ENCODE measurements at places on chromosomes 2 and 18. TPM values are rescaled to one million over a fixed set of nuclear protein-coding genes. Genes with fewer than 3 reads are reported as not detected.

DNA sequence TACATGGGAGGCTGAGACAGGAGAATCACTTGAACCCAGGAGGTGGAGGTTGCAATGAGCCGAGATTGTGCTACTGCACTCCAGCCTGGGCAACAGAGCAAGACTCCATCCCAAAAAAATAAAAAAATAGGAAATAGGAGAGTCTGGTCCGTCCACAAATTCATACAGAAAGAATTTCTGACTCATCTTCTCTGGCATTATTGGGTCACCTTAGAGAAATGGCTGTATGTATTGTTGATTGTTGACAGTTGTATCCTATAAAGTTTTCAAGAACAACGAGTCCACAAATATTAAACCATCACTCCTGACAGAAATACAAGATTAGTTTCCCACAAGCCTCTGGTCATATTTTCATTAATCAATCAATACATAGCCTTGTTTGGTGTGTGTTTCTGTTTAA lies 20.4 kb downstream of the RBM43 start:
- H3K27ac ChIP-seq, result no peak overlapping the region
- H3K36me3 ChIP-seq, result no peaks in the 10 kb centered on the region
- H3K27me3 ChIP-seq, result no peaks in the 10 kb centered on the region
- no peak overlapping the region for H3K4me3 ChIP-seq
- no peaks in the 10 kb centered on the region for H3K4me1 ChIP-seq
- no peak for DNase-seq

AFF3 gene
- 15.7 TPM for total RNA-seq

DNA sequence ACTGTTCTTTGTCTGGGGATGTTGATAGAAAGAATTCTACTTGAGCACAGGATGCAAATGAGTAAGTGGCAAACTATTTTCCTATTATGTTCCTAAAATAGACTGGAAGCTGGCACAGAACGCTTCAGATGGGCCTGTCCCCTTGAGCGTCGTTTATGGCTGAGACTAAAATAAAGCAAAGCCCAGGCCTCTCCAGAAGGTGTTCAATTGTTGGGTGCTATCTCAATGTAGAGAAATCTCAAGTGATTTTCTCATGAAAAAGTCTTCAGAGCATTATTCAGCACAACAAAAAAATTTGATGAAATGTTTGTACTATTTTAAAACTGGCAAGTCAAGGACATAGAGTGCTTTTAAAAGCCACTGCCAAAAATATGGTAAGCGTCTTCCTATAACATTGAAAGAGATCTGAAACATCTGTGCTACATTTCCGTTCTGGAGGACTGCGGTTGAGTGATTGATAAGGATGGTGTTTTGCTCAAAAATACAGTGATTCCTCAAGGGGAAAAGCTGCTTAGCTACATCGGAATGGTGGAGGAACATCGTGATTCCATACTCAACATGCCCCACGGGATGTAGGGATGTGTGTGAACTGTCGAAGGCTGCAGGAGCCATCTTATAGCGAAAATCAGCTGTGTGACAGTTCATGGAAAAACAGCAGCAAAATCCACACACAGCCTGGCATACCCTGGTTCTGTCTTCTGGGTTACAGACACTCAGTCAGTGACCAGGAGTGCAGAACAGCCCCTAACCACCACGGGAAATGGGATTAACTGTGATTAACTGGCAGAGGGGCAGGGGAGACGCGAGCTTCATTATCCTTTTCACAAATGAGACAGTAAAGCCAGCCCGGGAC lies 10.4 kb upstream of the LRRFIP1 start:
- H3K36me3 ChIP-seq, result no peaks in the 10 kb centered on the region
- DNase-seq, result no peak
- H3K27ac ChIP-seq, result peak overlapping the region; percentile 87
- no peaks in the 10 kb centered on the region for H3K27me3 ChIP-seq
- no peak overlapping the region for H3K4me3 ChIP-seq

- peaks cover 2% of the 10 kb centered on the region for H3K4me1 ChIP-seq
- H3K4me3 ChIP-seq, result peak overlapping the region; percentile 72
- peak; percentile 81 for DNase-seq
- no peaks in the 10 kb centered on the region for H3K36me3 ChIP-seq
- peak overlapping the region; percentile 92 for H3K27ac ChIP-seq
These were observed 423 bp upstream of the TTC27 start for GRCh38 chr2:32627441-32627813.

THSD7B gene
- total RNA-seq, result 1.8 TPM

DNA sequence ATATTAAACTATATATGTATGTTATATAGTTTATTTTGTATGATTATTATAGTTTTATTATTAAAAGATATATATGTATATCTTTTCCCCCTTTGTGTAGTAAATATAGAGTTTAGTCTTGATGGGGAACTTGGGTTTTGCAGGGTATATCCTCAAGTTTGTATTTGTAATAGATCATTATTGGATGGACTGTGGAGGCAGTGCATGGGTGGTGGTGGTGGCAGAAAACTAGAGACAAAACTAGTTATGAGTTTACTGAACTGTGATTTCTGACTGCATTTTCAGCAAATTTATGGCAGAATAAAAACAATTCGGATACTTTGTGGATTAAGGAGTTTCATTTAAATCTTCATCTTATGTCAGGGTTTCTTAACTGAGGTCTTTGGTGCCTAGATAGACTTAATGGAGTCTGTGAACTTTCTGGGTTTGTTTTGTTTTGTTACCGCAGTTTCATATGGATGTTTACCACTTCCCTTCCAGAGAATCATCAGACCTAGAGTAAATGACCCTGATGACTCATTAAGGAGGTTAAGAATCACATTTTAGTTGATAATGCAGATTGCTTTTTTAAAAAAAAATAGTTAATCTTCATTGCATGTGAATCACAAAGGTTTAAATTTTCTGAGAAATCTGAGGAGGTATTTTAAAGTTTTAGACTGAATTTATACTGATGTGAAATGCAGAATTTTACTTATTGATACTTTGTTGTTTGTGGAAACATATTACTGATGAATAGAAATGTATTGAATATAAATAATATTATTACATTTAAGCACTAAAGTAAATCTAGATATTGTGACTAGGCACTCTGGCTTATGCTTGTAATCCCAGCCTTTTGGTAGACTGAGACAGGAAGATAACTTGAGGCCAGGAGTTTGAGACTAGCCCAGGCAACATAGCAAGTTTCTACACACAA lies 14.5 kb downstream of the EPC2 start:
- no peak overlapping the region for H3K4me3 ChIP-seq
- no peak for DNase-seq
- H3K27ac ChIP-seq, result no peak overlapping the region
- peaks cover 3% of the 10 kb centered on the region for H3K4me1 ChIP-seq
- no peaks in the 10 kb centered on the region for H3K27me3 ChIP-seq
- no peaks in the 10 kb centered on the region for H3K36me3 ChIP-seq

GRCh38 chr2:158984604-158985135 lies 16.2 kb downstream of the TANC1 start:
- DNase-seq, result no peak
- H3K4me3 ChIP-seq, result no peak overlapping the region
- peaks cover 3% of the 10 kb centered on the region for H3K4me1 ChIP-seq
- no peak overlapping the region for H3K27ac ChIP-seq
- no peaks in the 10 kb centered on the region for H3K36me3 ChIP-seq

DNA sequence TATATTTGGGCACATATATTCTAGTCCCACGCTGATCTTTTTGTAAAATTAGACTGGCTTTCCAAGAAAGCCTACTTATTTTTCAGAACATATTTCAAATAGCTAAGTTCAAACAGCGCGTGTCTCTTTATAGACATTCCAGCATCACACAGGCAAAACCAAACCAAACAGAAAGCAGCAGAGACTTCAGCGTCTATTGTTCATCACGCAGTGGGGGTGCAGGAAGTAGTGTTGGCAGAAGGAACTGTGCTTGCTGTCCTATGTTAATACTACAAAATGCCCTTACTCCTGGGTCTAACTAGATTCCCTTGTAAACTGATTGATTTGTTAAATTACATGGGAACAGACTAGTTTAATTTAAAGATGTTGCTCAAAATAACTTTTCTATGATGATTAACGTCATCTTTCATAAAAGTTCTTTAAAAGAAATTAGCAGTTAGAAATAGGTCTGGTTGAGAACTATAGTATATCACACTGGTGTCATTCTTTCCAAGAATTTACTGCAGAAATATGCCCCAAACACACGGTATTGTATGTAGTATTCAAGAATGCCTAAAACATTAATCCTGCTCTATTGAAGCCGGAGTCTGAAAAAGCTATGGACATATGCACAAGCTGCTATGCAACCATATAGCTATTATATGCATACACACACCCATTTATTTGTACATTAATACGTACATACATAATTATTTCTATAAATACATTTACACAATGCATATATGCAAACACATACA lies 436.3 kb downstream of the CBLN2 start:
- no peak for DNase-seq
- no peak overlapping the region for H3K27ac ChIP-seq
- no peaks in the 10 kb centered on the region for H3K4me1 ChIP-seq
- no peak overlapping the region for H3K4me3 ChIP-seq
- H3K36me3 ChIP-seq, result no peaks in the 10 kb centered on the region

SP5 gene
- 3.6 TPM for total RNA-seq

- peaks cover 21% of the 10 kb centered on the region for H3K36me3 ChIP-seq
- no peak overlapping the region for H3K4me3 ChIP-seq
- no peak for DNase-seq
- no peak overlapping the region for H3K27ac ChIP-seq
- H3K27me3 ChIP-seq, result no peaks in the 10 kb centered on the region
These were observed 65.8 kb downstream of the ALMS1 start for GRCh38 chr2:73451263-73451972.

CAPN14 gene
- total RNA-seq, result 0.21 TPM

- peaks cover 5% of the 10 kb centered on the region for H3K4me1 ChIP-seq
- no peak overlapping the region for H3K4me3 ChIP-seq
- no peaks in the 10 kb centered on the region for H3K27me3 ChIP-seq
- DNase-seq, result no peak
- H3K36me3 ChIP-seq, result no peaks in the 10 kb centered on the region
These were observed 205.7 kb downstream of the TPGS2 start for GRCh38 chr18:36623091-36623490.

DNA sequence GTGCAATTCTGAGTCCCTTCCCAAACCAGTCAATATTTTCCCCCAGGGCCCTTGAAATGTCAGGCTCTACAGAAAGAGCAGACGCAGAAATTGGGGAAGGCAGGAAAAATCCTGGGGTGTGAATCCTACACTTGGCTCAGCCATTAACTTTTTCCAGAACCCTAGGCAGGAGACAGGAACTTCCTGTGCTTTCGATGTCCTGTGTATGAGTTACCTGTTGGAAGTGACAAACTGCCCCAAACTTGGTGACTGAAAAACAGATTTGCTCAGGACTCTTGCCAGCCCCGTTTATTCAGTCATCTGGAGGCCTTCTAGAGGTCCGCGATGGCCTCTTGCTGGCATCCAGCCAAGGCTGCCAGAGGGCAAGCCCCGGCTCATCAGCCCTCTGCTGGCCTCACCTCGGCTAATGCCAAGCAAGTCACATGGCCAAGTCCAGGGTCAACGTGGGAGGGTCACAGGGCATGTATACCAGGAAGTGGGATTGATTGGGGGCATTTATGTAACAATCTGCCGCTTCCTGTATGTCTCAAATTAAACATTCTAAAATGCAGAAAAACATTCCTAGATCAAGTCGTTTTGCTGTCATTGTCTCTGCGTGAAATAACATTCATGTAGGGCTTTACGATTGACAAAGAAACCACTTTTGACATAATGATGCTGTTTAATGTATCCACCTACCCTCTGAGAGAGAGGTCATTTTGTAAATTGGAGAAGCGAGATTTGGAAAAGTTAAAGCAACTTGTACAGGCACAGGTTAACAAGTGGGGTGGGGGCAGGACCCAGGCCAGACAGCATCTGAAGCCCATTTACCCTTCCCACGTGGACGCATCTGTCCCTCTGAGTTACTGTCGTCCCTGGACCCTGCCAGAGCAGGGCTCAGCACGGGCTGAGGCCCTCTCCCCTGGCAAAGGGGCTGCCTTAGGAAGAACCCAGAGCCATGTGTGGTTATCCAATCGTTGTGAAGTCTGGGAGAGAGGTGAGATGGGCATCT lies 179.4 kb downstream of the INHBB start:
- peak; percentile 84 for DNase-seq
- H3K27me3 ChIP-seq, result no peaks in the 10 kb centered on the region
- no peaks in the 10 kb centered on the region for H3K36me3 ChIP-seq
- H3K4me1 ChIP-seq, result no peaks in the 10 kb centered on the region
- H3K4me3 ChIP-seq, result no peak overlapping the region

GRCh38 chr2:1742681-1743395 lies 1.5 kb downstream of the PXDN start:
- H3K27me3 ChIP-seq, result no peaks in the 10 kb centered on the region
- no peaks in the 10 kb centered on the region for H3K36me3 ChIP-seq
- H3K4me3 ChIP-seq, result peak overlapping the region; percentile 79
- DNase-seq, result peak; percentile 88

C2orf15 gene
- total RNA-seq, result 0.65 TPM

DNA sequence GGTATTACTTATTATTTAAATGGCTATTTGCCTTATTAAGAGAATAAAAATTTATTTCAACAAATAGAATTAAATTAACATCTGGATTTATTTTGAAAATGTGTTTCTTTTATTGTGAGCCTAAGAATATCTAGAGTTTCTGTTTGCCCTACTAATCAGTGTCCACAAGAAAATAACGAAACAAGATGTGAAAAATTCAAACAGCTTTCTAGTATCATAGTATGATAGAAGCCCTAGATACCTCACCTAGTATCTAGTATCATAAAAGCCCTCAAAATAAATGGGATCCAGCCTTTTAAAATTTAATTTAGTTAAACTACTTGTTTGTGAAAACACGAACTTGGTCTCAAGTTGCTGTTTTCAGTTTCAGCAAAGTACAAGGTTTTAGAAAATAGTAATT lies 13.7 kb upstream of the SLC40A1 start:
- no peak for DNase-seq
- no peaks in the 10 kb centered on the region for H3K36me3 ChIP-seq
- H3K4me3 ChIP-seq, result no peak overlapping the region
- no peaks in the 10 kb centered on the region for H3K27me3 ChIP-seq
- peaks cover 2% of the 10 kb centered on the region for H3K4me1 ChIP-seq

DNA sequence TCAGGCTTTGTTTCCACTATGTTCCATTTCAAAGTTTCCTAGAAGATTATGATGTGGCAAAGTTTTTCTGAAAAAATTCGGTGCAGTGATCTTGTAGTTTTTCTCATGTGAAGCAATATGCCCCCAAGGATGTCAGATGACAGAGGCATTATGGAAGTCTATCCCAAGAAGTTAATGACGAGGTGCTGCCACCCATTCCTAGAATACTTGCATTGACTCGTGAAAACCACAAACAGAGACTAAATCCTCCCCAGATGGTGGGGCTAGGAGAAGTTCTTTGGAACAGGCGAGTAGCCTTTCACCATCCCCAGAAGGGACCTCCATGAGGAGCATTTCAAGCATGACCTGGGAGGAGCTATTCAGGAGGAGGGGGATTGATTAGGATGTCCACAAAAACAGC lies 40.2 kb upstream of the COPS8 start:
- no peak overlapping the region for H3K4me3 ChIP-seq
- H3K4me1 ChIP-seq, result no peaks in the 10 kb centered on the region
- H3K27me3 ChIP-seq, result no peaks in the 10 kb centered on the region
- no peak overlapping the region for H3K27ac ChIP-seq

All from aorta (tissue), 5 donors.